ENCODE measurements at places on chromosomes 7 and 10.

GRCh38 chr7:132162556-132163144 lies 413.6 kb downstream of the PLXNA4 start:
- DNase-seq = no peak

- peak; percentile 74 for DNase-seq
These were observed 19.1 kb downstream of the MXI1 start for GRCh38 chr10:110226543-110226925.

- no peak for DNase-seq
These were observed 290.6 kb downstream of the PARD3 start for GRCh38 chr10:34524369-34525091.

DNA sequence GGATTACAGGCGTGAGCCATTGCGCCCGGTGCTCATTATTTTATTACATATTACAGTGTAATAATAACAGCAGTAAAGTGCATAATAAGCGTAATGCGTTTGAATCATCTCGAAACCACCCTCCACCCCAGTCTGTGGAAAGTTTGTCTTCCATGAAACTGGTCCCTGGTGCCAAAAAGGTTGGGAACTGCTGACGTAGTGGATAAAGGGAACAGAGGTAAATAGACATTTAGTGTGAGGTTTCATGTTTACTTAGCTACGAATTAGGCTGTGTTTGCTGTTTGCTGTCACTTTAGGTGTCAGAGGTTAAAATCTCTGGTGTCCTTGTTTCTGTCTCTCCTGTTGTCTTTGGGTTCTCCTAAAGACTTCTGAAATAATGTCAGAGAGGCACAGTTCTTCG lies 60.3 kb upstream of the SLC39A12 start:
- no peak for DNase-seq

- DNase-seq = no peak
These were observed 51.6 kb upstream of the PDGFA start for GRCh38 chr7:571096-571717.

GRCh38 chr10:126224967-126225671 lies 163.2 kb downstream of the ADAM12 start:
- no peak for DNase-seq

DNA sequence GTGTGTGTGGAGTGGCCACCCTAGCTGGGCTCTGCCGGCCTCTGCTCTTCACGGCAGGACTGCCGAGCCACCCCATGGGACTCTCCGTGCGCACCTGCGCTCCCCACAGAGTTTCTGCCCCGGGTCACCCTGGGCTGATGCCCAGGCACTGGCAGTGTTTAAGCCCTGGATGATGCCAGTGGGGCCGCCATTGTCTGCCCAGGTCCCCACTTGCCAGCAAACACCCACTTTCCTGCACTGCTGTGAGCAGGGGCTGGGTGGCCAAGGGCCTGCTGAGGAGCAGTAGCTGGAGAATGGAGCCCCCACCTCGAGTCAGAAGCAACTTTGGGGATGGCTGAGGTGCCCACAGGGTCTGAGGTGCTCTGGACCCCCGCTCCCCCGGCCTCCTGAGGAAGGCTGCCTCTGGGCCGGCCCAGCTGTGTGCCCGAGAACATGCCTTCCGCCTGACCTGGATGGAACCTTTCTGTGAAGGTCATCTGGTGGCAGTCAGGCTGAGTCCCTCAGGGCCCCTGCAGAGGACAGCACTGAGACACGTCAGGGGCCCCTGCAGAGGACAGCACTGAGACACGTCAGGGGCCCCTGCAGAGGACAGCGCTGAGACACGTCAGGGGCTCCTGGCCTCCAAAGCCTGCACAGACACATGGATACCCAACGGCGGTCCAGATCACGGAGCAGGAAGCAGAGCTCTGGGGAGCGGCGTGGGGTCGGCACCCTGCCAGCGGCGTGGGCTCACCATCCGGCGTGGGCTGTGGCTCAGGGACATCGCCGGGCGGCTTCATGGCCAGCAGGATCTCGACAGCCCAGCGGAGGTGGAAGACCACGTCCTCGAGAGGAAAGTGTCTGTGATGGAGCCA lies 62.0 kb downstream of the CFAP46 start:
- no peak for DNase-seq

DNA sequence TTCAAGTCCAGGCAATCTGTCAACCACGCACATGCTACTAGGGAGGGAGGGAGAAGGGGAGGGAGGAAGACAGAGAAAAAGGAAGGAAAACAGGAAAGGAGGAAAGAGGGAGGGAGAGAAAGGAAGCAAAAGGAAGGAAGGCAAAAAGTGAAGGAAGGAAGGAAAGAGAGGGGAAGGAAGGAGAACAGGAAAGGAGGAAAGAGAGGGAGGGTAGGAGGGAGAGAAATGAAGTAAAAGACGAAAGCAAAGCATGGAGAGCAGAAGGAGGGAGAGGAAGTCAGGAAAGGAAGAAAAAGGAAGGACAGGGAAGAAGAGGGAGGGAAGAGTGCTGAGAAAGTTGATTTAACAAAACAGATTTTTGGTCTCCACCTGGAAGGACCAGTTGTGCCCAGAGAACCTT lies 25.6 kb downstream of the KLF6 start:
- DNase-seq = no peak
